A549 (cell line): ENCODE measurements at places on chromosomes 13 and 19.

DNA sequence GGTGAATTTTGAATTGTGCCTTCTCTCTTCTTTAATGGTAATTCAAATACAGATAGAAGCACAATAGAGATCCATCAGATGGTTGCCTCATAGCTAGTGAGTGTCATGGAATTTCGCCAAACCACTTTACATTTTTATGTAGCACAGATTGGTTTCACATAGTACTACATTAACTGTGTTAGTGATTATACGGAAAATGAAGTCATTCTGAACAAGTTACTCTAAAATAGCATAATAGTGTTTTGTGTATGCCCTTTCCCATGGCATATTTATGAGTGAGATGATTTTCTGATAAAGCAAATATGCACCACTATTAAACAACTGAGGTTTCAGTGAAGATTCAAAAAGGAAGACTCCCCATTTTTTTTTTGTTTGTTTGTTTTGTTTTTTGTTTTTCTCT, 1623.5 kb downstream of the PCDH9 start:
- no peak for DNase-seq

- no peak for DNase-seq
Observed at GRCh38 chr19:52991484-52991883, 22.2 kb upstream of the ERVV-1 start.

- DNase-seq: peak; percentile 96
Observed at GRCh38 chr19:38361633-38362075, 12.7 kb upstream of the PSMD8 start.

- DNase-seq: no peak
Observed at GRCh38 chr13:61350341-61350740, 65.3 kb downstream of the PCDH20 start.

GRCh38 chr13:96089749-96090239, at the start of gene HS6ST3:
Gene HS6ST3, plus strand, starts transcription at chr13:96090107.
- peak; percentile 31 for DNase-seq

GRCh38 chr13:112516218-112516617, 71.7 kb downstream of the TUBGCP3 start:
- DNase-seq: no peak

DNA sequence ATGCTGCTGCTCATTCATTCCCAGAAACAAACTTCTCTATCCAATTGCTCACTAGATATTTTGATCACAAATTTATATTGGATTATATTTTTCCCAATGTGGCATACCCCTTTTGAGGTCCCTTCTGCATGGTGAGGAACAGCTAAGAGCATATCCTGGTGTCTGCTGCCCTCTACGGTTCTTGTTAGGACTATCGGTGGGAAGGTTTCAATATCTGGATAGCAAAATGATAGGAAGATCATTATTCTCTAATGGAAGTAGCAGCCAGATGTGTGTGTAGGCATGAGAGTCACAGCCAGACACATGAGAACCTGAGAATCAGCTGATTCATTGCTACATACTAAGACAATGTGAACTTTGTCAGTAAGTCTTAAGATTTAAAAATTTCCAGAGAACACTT, 1422.4 kb upstream of the MIR17HG start:
- DNase-seq: peak; percentile 30

- DNase-seq: no peak
Observed at GRCh38 chr13:74866101-74866500, 615.9 kb downstream of the TBC1D4 start.

DNA sequence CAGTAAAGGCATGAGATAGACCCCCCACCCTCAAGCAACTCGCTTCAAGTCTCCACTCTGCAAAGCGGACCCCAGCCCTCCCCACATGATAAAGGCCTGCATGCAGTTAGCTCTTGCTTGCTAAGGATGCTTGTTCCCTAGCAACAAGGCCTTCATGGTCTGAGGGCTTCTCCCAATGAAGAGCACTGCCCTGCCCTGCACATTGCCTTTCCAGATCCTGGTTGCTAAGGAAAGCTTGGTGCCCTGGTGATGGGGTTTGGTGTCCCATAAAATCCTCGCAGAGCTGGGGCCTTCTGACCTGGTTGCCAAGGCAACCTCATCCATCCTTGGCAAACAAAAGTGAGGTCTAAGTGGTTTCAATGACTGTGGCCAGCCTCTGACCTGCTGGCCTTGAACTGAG, 6.0 kb downstream of the DBP start:
- DNase-seq: no peak

- no peak for DNase-seq
Observed at GRCh38 chr19:17095141-17095919, 19.8 kb downstream of the MYO9B start.

DNA sequence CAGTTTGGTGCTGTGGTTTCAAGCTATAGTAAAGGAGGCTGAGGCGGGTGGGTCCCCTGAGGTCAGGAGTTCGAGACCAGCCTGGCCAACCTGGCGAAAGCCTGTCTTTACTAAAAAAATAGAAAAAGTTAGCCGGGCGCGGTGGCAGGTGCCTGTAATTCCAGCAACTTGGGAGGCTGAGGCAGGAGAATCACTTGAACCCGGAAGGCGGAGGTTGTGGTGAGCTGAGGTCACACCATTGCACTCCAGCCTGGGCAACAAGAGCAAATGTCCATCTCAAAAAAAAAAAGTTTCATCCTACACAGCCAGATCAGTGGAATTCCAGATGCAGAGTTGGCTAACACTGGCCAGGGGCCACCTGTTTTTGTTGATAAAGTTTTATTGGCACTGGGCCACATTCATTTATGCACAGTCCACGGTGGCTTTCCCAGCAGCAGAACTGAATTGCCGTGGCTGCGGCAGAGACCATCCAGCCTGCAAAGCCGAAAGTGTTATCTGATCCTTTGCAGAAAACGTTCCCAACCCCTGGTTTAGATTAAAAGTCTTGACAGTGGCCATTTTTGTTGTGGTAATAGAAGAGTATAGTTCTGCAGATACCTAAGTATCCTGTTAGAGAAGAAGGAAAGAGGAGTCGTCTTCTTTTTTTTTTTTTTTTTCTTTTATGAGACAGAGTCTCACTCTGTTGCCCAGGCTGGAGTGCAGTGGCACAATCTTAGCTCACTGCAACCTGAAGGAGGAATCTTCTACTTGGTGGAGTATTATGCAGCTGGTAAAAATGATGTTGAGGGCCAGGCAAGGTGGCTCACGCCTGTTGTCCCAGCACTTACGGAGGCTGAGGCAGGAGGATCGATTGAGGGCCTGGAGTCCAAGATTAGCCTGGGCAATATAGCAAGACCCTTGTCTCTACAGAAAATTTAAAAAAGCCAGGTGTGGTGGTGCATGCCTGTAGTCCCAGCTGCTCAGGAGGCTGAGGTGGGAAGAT, 8.7 kb downstream of the NCLN start:
- DNase-seq: no peak

GRCh38 chr13:79427883-79428282, 21.8 kb upstream of the RBM26 start:
- no peak for DNase-seq

- no peak for DNase-seq
Observed at GRCh38 chr19:27748551-27749152, 1464.3 kb downstream of the UQCRFS1 start.

GRCh38 chr13:78182813-78183212, 264.2 kb upstream of the EDNRB start:
- DNase-seq: no peak

GRCh38 chr19:18233224-18233825, 7.1 kb upstream of the PDE4C start:
- DNase-seq: peak; percentile 69

GRCh38 chr13:110340812-110341444, 33.8 kb downstream of the COL4A2 start:
- DNase-seq: no peak

DNA sequence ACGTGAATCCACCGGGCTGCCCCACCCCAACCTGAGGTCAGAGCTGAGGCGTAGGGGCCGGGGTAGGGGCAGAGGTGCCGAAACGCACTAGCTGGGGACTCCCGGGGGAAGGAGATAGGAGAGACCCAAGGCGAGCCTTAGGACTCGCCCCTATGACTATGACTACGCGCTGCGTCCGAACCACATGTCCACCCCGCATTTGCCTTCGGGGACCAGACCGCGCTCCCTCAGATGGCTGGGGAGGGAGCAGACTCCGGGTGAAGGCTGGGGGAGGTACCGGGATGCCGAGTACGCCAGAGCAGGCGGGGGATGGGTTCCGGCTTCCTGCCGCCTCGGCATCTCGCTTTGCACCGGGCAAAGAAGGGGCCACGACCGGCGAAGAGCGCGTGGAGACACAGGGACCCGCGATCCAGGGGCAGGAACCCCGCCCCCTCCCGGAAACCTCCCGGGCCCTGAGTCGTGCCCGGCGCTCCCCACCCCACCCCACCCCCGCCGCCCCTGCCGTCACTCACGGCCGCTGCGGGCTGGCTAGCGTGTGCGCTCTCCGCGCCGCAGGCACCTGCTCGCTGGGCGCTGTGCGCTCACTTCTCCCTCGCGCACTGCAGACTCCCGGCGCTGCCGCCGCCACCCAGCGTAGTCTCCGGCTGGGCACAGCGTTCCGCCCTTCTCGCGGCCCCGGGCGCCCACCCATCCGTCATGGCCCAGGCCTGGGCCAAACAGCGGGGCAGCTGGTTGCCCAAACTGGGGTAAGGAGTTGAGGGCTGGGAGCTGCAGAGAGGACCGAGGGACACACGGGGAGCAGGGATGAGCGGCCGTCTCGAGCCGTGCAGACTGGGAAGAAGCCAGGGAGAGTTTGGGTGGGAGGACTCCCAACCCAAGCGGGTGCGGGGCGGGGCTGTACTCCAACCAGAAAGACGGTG, 622 bp upstream of the VSTM2B start:
- no peak for DNase-seq

DNA sequence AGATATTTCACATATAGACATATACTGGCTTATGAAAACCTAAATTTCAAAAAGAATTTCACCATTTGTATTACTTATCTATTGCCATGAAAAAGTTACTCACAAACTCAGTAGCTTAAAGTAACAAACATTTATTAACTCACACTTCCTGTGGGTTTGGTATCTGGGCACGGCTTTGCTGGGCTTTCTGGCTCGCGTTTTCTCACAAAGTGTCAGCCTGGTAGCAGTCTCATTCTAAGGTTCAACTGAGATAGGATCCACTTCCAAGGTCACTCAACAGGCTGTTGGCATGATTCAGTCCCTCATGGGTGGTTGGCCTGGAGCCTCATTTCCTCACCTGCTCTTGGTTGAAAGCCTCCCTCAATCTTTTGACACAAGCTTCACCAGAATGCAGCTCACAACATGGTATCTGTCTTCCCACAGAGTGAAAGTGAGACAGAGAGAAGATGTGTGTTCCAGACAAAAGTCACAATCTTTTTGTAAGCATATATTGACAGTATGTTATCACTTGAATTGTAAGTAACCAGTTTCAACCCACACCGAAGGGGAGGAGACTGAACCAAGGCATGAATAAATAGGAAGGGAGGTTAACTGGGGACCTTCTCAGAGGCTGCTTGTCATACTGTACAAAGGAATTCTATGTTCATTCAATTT, 1065.8 kb upstream of the SPRY2 start:
- no peak for DNase-seq

- DNase-seq: no peak
Observed at GRCh38 chr13:29791508-29791907, 58.9 kb downstream of the UBL3 start.

DNA sequence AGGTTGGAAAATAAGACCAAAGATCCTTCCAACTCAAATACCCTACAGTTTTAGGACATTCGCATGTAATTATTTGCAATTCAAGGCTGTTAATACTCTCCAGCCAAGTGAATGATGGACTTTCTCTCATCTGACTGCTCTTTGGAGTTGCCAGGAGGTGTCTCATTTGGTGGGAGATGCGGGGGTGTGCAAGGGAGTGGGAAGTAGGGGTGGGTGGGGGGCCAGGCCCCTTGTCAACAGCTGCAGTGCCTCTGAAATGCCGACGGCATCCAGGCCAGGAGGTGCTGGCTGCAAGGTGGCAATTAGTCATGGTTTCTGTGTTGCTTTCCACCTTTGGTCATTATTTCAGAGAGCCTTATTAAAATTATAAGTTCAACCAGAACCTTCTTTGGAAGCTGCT, 121.5 kb downstream of the KL start:
- no peak for DNase-seq

GRCh38 chr13:83881140-83881684, 1.1 kb downstream of the SLITRK1 start:
- DNase-seq: no peak

DNA sequence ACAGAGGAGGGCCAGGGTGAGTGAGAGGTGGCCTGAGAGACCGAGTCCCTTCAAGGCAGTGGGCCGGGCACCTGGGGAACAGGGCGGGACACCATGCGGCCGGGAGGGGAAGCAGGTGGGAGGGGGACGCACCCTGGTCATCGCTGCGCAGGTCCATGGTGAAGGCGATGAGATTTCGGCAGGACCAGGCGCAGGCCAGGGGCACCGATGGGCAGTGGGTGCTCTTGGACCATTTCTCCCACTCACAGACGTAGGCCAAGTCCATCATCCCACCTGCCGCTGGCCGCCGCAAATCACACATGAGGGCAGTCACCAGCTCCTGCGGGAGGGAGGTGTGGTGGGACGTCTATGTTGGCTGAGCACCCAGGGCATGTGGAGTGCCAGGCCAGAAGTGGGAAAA, 2.2 kb downstream of the MED16 start:
- no peak for DNase-seq

- DNase-seq: no peak
Observed at GRCh38 chr19:28456252-28456651, 756.7 kb downstream of the UQCRFS1 start.

DNA sequence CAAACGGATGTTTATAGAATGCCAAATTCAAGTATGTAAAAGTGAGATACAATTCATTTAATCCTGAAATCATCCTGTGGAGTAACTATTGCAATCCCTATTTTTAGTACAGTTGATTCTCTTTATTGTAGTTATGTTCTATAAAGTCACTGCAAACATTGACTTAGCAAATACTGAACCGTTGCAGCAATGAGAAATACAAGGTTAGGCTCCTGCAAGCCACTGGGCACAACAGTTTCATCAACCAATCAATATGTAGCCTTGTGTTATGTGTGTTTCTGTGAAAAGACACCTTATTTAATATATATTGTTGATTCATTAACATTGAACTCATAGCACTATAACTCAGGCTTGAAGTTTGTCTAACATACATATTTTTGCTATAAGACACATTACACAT, 174.4 kb downstream of the DCT start:
- DNase-seq: no peak

GRCh38 chr13:24500977-24501376, 11.6 kb downstream of the PARP4 start:
- DNase-seq: no peak

GRCh38 chr19:45960595-45961235, 12.9 kb downstream of the NOVA2 start:
- DNase-seq: no peak

DNA sequence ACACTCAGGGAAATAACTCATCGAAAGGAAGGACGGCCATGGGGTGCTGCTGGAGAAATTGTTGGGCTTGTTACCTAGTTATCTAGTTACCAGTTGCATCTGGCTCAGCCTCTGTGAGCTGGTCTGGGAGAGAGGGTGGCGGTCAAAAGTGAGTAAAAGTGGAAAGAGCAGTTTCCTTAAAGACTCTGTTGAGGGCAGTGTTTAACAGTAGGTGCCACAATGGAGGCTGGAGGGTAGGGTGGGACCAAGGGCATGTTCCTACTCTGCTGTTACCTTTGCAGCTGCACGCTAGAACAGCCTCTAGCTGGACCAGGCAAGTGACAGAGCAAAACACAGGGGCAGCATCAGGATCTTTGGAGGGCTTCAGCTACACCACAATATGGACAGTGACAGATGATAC, 228.8 kb upstream of the STARD13 start:
- no peak for DNase-seq
